ENCODE measurements at places on chromosomes 4 and X.
A peak's percentile ranks its signal among the peaks of the same experiment; 100 is the strongest.

GRCh38 chr4:140099983-140100382, 54.0 kb downstream of the MAML3 start:
- no peak for DNase-seq
- no peaks in the 10 kb centered on the region for H3K36me3 ChIP-seq
- no peak overlapping the region for H3K4me3 ChIP-seq
- H3K27ac ChIP-seq = no peak overlapping the region

- DNase-seq = no peak
- no peaks in the 10 kb centered on the region for H3K27me3 ChIP-seq
- H3K27ac ChIP-seq = peak overlapping the region; percentile 90
- H3K4me1 ChIP-seq = peaks cover 47% of the 10 kb centered on the region
- H3K4me3 ChIP-seq = peak overlapping the region; percentile 94
- H3K36me3 ChIP-seq = peaks cover 83% of the 10 kb centered on the region
Measured at GRCh38 chrX:125387945-125388344, 68.3 kb downstream of the TEX13C start.

DNA sequence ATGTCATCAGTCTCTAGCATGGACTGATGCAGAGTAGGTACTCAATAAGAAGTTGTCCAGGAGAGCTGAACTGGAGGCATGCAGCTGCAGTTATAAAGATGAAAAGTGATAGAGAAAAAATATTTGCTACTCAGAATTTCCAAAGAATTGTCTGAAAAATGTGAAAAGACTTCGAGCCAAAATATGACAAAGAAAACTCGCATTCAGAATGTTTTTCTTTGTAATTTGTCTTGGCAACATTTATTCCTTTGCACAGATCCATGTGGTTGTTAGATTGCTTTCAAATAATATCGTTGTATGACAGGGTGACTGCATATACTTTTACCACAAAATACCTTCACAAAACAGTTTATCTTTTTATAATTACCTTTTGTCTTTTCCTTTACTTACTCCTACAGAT, 128.0 kb upstream of the SLC4A4 start:
- H3K36me3 ChIP-seq = no peaks in the 10 kb centered on the region
- DNase-seq = no peak
- peaks cover 3% of the 10 kb centered on the region for H3K4me1 ChIP-seq
- H3K27ac ChIP-seq = no peak overlapping the region

- no peak for DNase-seq
- H3K4me3 ChIP-seq = no peak overlapping the region
- 0 out of 2 replicates have a peak, but pooled peaks cover 3% of the 10 kb centered on the region for H3K36me3 ChIP-seq
- no peaks in the 10 kb centered on the region for H3K4me1 ChIP-seq
Measured at GRCh38 chr4:82988323-82988832, 22.2 kb downstream of the LIN54 start.

- no peak overlapping the region for H3K4me3 ChIP-seq
- H3K27me3 ChIP-seq = no peaks in the 10 kb centered on the region
- H3K27ac ChIP-seq = peak overlapping the region; percentile 67
- H3K4me1 ChIP-seq = peaks cover 54% of the 10 kb centered on the region
Measured at GRCh38 chr4:98519268-98519977, 139.0 kb downstream of the TSPAN5 start.

GRCh38 chr4:1760521-1761071, 32.5 kb upstream of the FGFR3 start:
- no peaks in the 10 kb centered on the region for H3K36me3 ChIP-seq
- no peak overlapping the region for H3K27ac ChIP-seq
- H3K4me1 ChIP-seq = peaks cover 3% of the 10 kb centered on the region
- no peak overlapping the region for H3K4me3 ChIP-seq

- no peaks in the 10 kb centered on the region for H3K36me3 ChIP-seq
- peak; percentile 89 for DNase-seq
- no peak overlapping the region for H3K27ac ChIP-seq
- H3K27me3 ChIP-seq = no peaks in the 10 kb centered on the region
Measured at GRCh38 chr4:6327220-6327917, 57.7 kb downstream of the WFS1 start.

GRCh38 chr4:101981756-101982155, 191.2 kb downstream of the BANK1 start:
- peaks cover 5% of the 10 kb centered on the region for H3K36me3 ChIP-seq
- no peak overlapping the region for H3K4me3 ChIP-seq
- H3K27ac ChIP-seq = no peak overlapping the region
- peaks cover 11% of the 10 kb centered on the region for H3K4me1 ChIP-seq

DNA sequence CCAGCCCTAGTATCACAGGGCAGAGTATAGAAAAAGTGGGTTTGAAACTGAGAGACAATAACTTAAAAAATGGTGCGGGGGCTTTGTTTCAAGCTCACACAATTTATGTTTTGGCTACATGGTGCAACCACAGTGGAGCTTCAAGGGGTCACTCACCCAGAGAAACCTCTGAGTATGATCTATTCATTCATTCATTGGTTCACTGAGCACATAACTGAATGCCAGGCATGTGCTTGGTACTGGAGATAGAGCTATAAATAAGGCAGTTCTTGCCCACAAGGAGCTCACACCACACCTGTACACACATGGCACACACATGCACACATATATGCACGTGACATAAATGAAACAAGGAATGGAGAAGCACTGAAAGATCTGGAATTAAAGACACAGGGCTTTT, 171.4 kb downstream of the NHS start:
- H3K4me3 ChIP-seq = no peak overlapping the region
- no peaks in the 10 kb centered on the region for H3K36me3 ChIP-seq
- H3K27ac ChIP-seq = no peak overlapping the region
- peaks cover 56% of the 10 kb centered on the region for H3K4me1 ChIP-seq
- DNase-seq = no peak
- H3K27me3 ChIP-seq = no peaks in the 10 kb centered on the region

GRCh38 chr4:97027728-97028410, 1115.4 kb downstream of the STPG2 start:
- H3K27ac ChIP-seq = peak overlapping the region; percentile 15
- no peaks in the 10 kb centered on the region for H3K36me3 ChIP-seq
- no peak overlapping the region for H3K4me3 ChIP-seq
- DNase-seq = no peak
- H3K4me1 ChIP-seq = peaks cover 21% of the 10 kb centered on the region
- H3K27me3 ChIP-seq = no peaks in the 10 kb centered on the region

GRCh38 chr4:4672402-4672801, 130.6 kb upstream of the STX18 start:
- H3K4me3 ChIP-seq = no peak overlapping the region
- H3K27ac ChIP-seq = no peak overlapping the region
- H3K36me3 ChIP-seq = no peaks in the 10 kb centered on the region
- H3K4me1 ChIP-seq = peaks cover 56% of the 10 kb centered on the region
- DNase-seq = no peak

- no peaks in the 10 kb centered on the region for H3K27me3 ChIP-seq
- DNase-seq = no peak
- no peak overlapping the region for H3K27ac ChIP-seq
- H3K4me3 ChIP-seq = no peak overlapping the region
Measured at GRCh38 chr4:138190452-138190858, 51.7 kb downstream of the SLC7A11 start.

GRCh38 chr4:76276813-76277212, 25.3 kb downstream of the FAM47E start:
- H3K4me3 ChIP-seq = no peak overlapping the region
- H3K4me1 ChIP-seq = no peaks in the 10 kb centered on the region
- no peak for DNase-seq
- no peak overlapping the region for H3K27ac ChIP-seq

DNA sequence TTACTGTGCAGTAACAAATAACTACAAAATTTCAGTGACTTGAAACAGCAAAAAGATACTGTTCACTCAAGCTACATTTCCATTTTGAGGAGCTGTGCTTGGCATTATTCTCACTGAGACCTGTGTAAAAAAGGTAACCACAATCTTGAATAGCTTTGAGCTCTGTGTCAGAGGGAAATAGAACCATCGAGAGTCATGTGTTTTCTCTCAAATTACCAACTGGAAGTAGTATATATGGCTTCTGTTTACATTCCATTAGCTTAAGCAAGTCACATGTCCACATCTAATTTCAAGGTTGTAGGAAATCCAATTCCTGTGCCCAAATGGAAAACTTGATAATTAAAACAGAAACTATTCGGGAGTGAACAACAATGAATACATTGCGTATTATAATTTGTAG, 82.9 kb upstream of the BANK1 start:
- no peaks in the 10 kb centered on the region for H3K27me3 ChIP-seq
- H3K27ac ChIP-seq = no peak overlapping the region
- no peak overlapping the region for H3K4me3 ChIP-seq
- no peaks in the 10 kb centered on the region for H3K4me1 ChIP-seq
- H3K36me3 ChIP-seq = peaks cover 5% of the 10 kb centered on the region

- peaks cover 2% of the 10 kb centered on the region for H3K36me3 ChIP-seq
- H3K4me1 ChIP-seq = peaks cover 42% of the 10 kb centered on the region
- no peak for DNase-seq
- no peak overlapping the region for H3K27ac ChIP-seq
- peaks cover 58% of the 10 kb centered on the region for H3K27me3 ChIP-seq
Measured at GRCh38 chr4:151786158-151786495, 25.3 kb upstream of the GATB start.

DNA sequence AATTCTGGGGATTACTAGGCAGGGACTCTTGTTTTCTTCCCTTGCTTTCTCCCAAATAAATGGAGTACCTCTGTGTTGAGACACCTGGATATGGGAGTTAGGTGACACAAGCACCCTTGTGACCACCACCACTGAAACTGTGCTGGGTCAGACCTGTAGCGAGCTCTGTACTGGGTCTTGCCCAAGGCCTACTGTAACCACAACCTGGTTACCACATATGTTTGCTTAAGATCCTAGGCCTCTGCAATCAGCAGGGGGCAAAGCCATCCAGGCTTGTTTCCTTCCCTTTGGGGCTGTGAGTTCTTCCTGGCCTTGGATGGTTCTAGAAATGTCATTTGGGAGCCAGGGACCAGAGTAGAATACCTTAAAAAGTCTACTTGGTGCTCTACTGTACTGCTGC, 49.4 kb downstream of the LPAR4 start:
- H3K4me1 ChIP-seq = no peaks in the 10 kb centered on the region
- no peak overlapping the region for H3K27ac ChIP-seq
- no peaks in the 10 kb centered on the region for H3K27me3 ChIP-seq
- no peak for DNase-seq
- no peak overlapping the region for H3K4me3 ChIP-seq

- peaks cover 24% of the 10 kb centered on the region for H3K4me1 ChIP-seq
- no peaks in the 10 kb centered on the region for H3K27me3 ChIP-seq
- H3K4me3 ChIP-seq = no peak overlapping the region
- DNase-seq = no peak
- no peaks in the 10 kb centered on the region for H3K36me3 ChIP-seq
Measured at GRCh38 chr4:94575652-94576051, 123.9 kb downstream of the PDLIM5 start.

DNA sequence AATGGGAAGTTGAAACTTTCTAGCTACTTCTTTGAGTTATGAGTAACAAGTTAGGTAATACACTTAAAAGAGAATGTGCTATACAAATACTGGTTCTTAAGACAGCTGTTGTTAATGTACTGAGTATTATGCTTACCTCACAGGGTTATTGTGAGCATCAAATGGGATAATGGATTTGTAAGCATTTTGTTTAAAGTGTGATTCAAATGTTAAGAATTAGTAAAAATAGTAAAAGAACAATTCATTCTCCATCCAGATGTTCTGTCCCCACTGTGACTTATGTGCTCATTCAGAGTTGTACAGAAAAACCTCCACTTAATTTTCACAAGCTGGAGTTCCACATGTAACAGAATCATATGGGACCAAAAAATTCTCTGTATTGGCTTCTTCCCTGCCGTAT, 63.6 kb downstream of the AR start:
- no peak overlapping the region for H3K4me3 ChIP-seq
- no peak for DNase-seq
- H3K27me3 ChIP-seq = no peaks in the 10 kb centered on the region
- peaks cover 25% of the 10 kb centered on the region for H3K4me1 ChIP-seq
- no peaks in the 10 kb centered on the region for H3K36me3 ChIP-seq
- H3K27ac ChIP-seq = no peak overlapping the region

DNA sequence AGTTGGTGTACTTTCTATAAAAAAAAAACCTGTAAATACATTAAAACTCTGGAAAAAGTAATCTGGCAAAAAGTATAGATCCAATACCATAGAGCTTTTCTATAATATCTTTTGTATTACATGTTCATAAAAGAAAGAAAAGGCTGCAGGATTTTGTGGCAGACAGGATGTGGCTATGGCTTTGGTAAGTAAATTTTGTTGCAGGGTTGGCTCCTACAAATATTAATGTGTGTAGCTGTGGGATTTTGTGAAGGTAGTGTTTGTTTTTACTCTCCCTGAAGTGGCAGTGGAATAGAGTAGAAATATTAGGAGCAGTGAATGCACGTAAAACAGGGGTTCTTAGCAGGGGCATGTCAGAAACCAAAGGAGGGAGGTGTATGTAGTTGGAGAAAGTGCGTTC, 84.8 kb downstream of the TSPAN7 start:
- no peak overlapping the region for H3K4me3 ChIP-seq
- 0 out of 2 replicates have a peak, but pooled peaks cover 2% of the 10 kb centered on the region for H3K4me1 ChIP-seq
- H3K36me3 ChIP-seq = no peaks in the 10 kb centered on the region
- no peak overlapping the region for H3K27ac ChIP-seq
- no peak for DNase-seq
- peaks cover 2% of the 10 kb centered on the region for H3K27me3 ChIP-seq

- no peaks in the 10 kb centered on the region for H3K27me3 ChIP-seq
- no peak for DNase-seq
- peak overlapping the region; percentile 63 for H3K4me3 ChIP-seq
- H3K27ac ChIP-seq = peak overlapping the region; percentile 98
Measured at GRCh38 chr4:88533088-88533790, 9.7 kb upstream of the PYURF start.

DNA sequence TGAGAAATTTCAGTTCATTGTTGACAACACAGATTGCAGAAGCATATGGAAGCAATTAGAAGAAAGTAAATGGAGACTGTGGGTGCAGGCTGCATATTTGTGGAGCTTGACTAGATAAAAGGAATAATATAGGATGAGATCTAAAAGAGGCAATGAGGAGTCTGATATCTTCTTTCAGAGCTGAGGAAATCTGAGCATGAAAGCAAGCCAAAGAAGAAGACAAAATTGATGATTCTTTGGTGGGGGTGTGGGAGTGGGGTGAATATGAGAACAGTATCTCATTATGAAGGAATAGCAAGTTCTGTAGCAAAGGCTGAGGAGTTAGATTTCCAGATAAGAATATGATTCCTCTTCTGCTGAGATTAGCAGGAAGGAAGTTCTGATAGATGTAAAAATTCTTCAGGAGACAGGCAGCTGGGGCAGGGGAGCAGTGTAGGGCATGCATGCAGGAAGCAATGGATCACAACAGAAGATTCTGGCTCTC, 6.1 kb upstream of the PDHA2 start:
- H3K4me1 ChIP-seq = peaks cover 29% of the 10 kb centered on the region
- no peaks in the 10 kb centered on the region for H3K36me3 ChIP-seq
- H3K27me3 ChIP-seq = no peaks in the 10 kb centered on the region
- H3K27ac ChIP-seq = no peak overlapping the region
- no peak overlapping the region for H3K4me3 ChIP-seq

- no peak overlapping the region for H3K27ac ChIP-seq
- no peaks in the 10 kb centered on the region for H3K36me3 ChIP-seq
- no peak for DNase-seq
- no peaks in the 10 kb centered on the region for H3K27me3 ChIP-seq
Measured at GRCh38 chr4:187396106-187396505, 599.5 kb upstream of the ZFP42 start.

- no peak overlapping the region for H3K4me3 ChIP-seq
- no peak for DNase-seq
- no peaks in the 10 kb centered on the region for H3K36me3 ChIP-seq
Measured at GRCh38 chr4:3708103-3708510, 58.1 kb upstream of the ADRA2C start.

Data from WTC11 (cell line).